Suprapubic skin (tissue), 4 donors: ENCODE measurements at places on chromosomes 11 and 22. TPM values are rescaled to one million over a fixed set of nuclear protein-coding genes. Genes with fewer than 3 reads are reported as not detected.

Gene MUC6
- total RNA-seq = not detected

Gene KCNJ1
- 0.18 TPM for total RNA-seq

Gene OR2AG2
- total RNA-seq = 0.24 TPM

Gene TOLLIP
- 96.6 TPM for total RNA-seq

Gene SEC14L2
- 14.1 TPM for total RNA-seq

Gene GAL3ST3
- total RNA-seq = not detected

Gene CPT1B
- total RNA-seq = 46.6 TPM

Gene MRGPRX3
- total RNA-seq = not detected

Gene CHRM1
- total RNA-seq = 4.9 TPM

Gene CSTF3
- total RNA-seq = 23.3 TPM

Gene E2F8
- total RNA-seq = 2.0 TPM

Gene F2
- total RNA-seq = not detected

Gene HINFP
- 16.1 TPM for total RNA-seq

Gene KLHDC7B
- 0.26 TPM for total RNA-seq

Gene APLNR
- 1.5 TPM for total RNA-seq

Gene CTSW
- not detected for total RNA-seq

Gene GGT1
- 9.1 TPM for total RNA-seq

Gene PLEKHA7
- 23.6 TPM for total RNA-seq

Gene DEFB131B
- not detected for total RNA-seq

Gene IL18
- total RNA-seq = 329 TPM

Gene OR4D5
- total RNA-seq = not detected

Gene APOL5
- 0.42 TPM for total RNA-seq

Gene TEX54
- not detected for total RNA-seq

Gene TTC28
- 8.3 TPM for total RNA-seq

Gene NLRP14
- not detected for total RNA-seq

Gene SLN
- total RNA-seq = 5.5 TPM

Gene CDC42BPG
- total RNA-seq = 42.2 TPM

Gene TENM4
- 31.4 TPM for total RNA-seq

Gene ANO9
- total RNA-seq = 166 TPM

Gene BAIAP2L2
- total RNA-seq = 0.49 TPM

Gene SLC17A6
- total RNA-seq = not detected

Gene OR52E8
- total RNA-seq = not detected

Gene CACNA1I
- 0.17 TPM for total RNA-seq

Gene TP53AIP1
- total RNA-seq = 19.2 TPM

Gene ESRRA
- 65.0 TPM for total RNA-seq

Gene TH
- total RNA-seq = not detected

Gene FAM83F
- total RNA-seq = 78.1 TPM

Gene ALG9
- total RNA-seq = 27.9 TPM

Gene LRRC74B
- not detected for total RNA-seq

Gene MS4A4E
- not detected for total RNA-seq

Gene FOLR1
- not detected for total RNA-seq

Gene SCGB1A1
- total RNA-seq = not detected

Gene TCN2
- total RNA-seq = 9.9 TPM
